ENCODE measurements at places on chromosomes 12 and 14.

DNA sequence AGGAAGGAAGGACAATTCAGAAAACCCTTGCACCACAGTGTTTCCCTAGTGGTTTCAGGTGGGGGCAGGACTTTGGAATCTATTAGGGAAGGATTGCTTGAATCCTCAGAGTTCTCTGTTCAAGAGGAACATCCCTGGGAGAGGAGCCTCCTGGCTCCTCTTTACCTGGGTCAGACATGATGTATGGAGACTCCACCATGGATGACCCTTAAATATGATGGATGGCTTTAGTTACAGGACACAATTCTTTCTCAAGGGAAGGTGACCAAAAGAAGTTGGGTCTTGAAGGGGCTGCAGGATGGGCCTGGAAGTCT lies 396.6 kb downstream of the NRXN3 start:
- DNase-seq = no peak

- no peak for DNase-seq
Measured at GRCh38 chr12:130589540-130590317, 126.4 kb downstream of the RIMBP2 start.

DNA sequence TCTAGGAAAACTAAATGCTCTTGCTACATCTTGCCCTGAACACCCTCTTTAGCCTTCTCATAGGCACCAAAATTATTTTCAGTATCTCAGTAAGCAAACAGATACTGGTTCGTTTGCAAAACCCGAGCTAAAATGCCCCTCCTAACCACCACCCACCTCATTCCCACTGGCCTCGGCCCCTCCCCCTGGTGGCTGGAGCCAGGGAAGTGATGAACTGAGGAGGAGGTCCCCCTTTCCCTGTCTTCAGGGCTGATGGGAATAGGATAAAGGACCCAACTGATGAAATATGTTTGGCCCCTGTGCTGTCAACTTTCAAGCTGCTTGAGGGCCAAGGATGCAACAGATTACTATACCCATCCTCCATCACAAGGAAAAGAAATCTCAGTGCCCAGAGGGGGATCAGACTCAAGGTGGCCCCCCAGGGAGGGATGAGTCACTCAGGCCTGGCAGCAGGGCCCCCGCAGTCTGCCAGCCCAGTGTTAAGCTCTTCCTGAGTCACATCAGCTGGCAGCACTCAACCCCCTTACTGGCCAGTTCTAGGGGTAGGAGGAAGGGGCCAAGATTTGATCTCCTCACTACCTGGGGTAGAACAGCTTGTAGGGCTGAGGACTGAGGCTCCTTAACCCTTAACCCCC lies 1.7 kb downstream of the ANKRD52 start:
- peak; percentile 53 for DNase-seq

DNA sequence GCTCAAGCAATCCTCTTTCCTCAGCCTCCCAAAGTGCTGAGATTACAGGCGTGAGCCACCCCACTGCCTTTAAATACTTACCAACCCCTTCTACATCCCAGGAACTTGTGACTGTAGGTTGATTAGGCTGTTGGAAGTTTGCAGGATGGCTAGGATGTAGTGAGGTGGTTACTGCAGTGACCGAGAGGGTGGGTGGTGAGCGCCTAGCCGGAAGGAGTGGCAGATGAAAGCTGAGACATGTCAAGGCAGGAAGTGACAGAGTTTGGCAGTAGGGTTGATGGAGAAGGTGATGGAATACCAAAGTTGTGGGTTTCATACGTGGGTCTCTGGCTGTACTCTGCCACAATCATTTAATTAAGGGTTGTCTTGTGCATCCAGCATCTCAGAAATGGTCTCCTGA lies 13.5 kb downstream of the B4GALNT3 start:
- no peak for DNase-seq

- DNase-seq = no peak
Measured at GRCh38 chr12:104463368-104463767, 6.6 kb downstream of the CHST11 start.

GRCh38 chr12:113665457-113665856 lies 193.8 kb upstream of the LHX5 start:
- no peak for DNase-seq

DNA sequence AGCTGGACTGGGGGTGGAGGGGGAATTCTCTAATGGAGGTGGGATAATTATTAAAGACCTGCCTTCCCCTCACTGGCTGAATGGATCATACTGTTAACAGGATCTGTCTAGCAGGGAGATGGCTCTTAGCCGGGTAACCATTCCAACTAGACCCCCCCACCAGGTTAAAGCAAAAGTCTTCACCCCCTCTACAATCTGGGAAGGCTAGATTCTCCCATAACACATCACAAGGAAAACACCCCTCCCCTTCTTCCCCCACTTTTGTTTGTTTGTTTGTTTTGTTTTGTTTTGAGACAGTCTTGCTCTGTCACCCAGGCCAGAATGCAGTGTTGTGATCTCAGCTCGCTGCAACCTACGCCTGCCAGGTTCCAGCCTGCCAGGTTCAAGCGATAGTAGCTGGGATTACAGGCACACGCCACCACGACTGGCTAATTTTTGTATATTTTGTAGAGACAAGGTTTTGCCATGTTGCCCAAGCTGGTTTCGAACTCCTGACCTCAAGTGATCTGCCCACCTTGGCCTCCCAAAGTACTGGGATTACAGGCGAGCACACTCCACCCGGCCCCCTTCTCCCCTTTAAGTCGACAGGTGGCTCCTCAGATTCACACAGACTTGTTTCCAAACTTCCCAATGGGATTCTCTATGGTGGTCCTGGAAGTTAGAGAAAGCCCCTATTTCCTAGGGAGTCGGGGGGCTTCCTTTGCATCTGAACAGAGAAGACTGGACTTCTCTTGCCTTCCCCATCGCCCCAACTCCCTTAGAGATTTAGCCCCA lies 3.5 kb upstream of the BAZ2A start:
- no peak for DNase-seq

GRCh38 chr12:45663455-45663854 lies 66.1 kb upstream of the ARID2 start:
- DNase-seq = no peak

GRCh38 chr14:77625360-77625759 lies 8.9 kb upstream of the SPTLC2 start:
- DNase-seq = no peak

- DNase-seq = no peak
Measured at GRCh38 chr12:130514149-130514551, 176.5 kb downstream of the PIWIL1 start.

GRCh38 chr14:102868956-102869547 lies 53.4 kb upstream of the AMN start:
- no peak for DNase-seq

- DNase-seq = peak; percentile 8
Measured at GRCh38 chr14:80223696-80224465, 12.6 kb upstream of the DIO2 start.

DNA sequence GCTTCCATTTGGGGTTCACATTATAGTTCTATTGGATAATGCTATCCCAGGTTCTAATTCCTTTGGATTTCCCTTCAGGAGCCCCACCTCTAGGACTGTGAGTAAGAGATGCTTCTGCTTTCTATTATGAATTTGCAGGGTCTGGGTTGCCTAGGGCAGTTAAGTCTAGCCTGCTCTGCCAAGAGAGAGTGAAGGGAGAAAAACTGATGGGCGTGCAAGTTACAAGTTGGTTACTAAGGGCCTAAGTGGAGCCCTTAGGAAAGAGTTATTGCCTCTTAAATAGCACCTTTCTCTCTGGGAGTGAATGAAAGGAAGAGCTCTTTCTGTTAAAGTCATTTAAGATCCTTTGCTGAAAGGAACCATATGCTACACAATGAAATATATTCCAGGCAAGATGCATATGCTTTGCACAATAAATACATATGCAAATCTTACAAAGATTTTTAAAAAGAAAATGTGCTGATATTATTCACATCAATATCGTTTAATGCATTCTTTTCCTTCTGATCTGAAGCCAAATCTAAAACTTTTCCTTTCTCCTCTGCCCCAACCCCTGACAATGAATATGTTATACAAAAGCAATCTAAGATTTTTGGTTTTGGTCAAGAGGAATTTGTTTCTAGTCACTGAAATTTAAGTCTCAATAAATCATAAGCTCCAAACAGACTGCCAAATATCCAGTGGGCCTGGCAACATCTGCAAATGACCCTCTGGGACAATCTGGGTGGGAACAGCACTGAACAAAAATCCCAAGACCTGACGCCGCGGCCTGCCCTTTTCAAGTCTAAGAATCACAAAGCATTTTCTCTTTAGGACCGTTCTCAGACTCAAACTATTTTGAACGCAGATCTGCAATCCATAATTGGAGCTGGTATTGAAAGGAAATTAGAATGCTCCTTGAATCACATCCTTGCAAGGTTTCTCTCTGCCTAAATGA lies 586.7 kb downstream of the ETNK1 start:
- no peak for DNase-seq

GRCh38 chr14:92652413-92653151 lies 95.8 kb downstream of the LGMN start:
- no peak for DNase-seq

DNA sequence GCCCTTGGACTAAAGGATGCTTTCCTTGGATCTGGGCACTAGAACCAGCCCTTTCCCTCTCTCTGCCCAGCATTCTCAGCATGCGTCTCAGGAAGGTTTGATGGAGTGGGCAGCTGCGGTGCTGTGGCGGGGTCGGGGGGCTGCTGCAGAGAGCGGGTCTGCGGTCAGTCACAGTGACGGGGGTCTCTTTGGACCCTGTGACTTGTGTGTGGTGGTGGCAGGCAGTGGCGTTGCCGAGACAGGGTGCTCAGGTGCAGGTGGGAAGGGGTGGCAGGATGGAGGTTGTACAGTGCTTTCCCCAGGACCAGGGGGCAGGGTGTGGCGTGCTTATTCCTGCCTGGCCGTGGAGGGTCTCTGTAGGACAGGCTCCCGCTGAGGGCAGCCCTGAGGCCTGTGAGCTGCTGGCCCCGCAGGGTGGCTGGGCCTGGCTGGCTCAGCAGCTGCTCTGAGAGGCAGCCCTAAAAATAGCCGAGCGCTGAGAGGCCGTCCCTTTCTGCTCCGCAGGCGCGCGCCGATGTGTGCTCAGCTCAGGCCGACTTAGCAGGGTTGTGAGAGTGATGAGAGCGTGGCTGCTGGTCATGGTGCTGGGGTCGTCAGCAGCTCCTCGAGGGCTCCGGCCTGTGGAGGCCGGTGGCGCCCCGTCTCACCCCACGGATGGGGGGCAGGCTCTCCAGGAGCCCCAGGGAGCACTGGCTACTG lies 9.7 kb downstream of the PACS2 start:
- DNase-seq = peak; percentile 17

GRCh38 chr12:65156366-65156841 lies 13.0 kb upstream of the LEMD3 start:
- DNase-seq = peak; percentile 36

GRCh38 chr14:50794068-50794645 lies 36.8 kb downstream of the NIN start:
- no peak for DNase-seq

DNA sequence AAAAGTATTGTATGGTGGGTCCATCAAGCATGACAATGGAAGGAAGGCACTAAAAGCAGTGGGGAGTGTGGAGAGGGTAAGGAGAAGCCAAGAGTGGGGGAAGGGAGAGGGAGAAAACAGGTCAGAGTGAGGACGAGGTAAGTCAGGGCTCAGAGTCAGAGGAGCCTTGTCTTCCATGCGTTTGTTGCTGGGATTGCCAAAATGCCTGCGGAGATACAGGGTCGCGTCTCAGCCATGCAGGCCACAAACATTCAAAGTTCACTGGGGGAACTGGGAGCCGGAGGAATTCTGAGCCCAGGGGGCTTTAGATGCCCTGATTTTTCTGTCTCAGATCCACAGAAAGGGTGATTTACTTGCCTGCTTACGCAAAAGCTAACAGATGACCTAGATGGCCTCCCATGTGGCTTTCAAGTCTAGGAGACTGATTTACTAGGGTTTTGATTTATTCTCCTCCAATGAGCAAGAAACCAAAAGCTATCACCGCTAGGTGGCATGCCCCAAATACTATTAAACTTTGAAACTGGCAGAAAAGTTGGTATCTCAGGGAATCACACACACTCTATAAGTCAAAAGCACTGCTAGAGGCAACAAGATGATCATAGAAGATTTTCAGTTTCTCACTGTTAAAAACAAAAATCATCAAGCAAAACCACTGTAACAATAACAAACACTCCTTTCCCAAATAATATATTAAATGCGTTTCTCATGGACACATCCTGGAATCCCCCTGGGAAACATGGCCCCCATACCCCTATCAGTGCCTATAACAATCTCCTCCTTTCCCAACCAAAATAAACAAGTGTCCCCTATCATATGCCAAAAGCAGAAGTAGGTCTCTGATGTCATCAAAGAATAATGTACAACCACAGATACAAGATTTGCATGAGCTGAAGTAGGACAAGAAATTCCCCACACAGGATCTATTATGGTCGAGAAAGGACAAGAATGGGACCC lies 26.6 kb upstream of the MDM1 start:
- DNase-seq = peak; percentile 89

- DNase-seq = no peak
Measured at GRCh38 chr12:124758266-124759220, 105.1 kb downstream of the SCARB1 start.
